ENCODE measurements at places on chromosomes 1 and 21.
A peak's percentile ranks its signal among the peaks of the same experiment; 100 is the strongest.

- DNase-seq = no peak
These were observed 1232.0 kb downstream of the KCNT2 start for GRCh38 chr1:195376190-195376589.

DNA sequence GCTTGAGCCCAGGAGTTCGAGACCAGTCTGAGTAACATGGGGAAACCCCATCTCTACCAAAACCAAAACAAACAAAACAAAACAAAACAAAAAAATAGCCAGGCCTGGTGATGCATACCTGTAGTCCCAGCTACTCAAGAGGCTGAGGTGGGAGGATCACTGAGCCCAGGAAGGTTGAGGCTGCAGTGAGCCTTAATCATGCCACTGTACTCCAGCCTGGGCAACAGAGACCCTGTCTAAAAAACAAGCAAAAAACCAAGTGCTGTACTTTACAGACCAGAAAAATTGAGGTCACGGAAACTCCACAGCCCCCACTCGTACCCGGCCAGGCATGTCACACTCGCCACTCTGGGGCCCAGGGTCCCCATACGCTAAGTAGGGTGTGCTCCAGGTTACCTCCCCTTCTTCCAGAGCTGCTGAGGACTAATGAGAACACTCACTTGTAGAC, 22.9 kb downstream of the ATP2B4 start:
- DNase-seq = peak; percentile 44

DNA sequence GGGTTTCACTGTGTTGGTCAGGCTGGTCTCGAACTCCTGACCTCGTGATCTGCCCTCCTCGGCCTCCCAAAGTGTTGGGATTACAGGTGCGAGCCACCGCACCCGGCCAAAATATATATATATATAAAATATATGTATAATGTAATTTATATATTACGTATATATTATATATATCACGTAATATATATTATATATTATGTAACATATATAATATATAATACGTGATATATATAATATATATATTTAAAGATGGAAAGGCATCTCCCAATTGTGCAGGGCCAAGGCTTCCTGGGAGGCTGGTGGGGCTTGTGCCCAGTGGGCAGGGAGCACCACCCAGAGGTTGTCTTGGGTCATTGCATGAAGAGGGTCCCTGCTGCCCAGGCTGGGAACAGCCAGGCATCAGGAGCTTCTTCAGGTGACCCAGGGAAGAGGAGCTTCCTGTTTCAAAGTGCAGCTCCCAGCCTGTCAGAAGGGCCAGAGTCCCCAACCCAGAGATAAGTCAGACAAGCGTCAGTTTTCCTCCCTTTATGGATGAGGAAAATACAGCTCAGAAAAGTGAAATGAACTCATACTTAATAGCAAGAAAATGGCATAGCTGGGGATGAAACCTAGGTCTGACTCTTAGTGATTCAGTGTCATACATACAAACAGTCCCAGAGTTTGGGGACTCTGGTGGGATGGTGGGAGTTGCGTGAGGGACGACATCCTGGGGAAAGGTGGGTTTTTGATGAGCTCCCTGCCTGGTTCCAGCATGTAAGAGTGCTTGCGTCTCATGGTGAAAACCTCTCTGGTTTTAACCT, 12.0 kb downstream of the UBE2Q1 start:
- DNase-seq = peak; percentile 67

GRCh38 chr1:113401067-113401466, 10.8 kb downstream of the MAGI3 start:
- DNase-seq = no peak

DNA sequence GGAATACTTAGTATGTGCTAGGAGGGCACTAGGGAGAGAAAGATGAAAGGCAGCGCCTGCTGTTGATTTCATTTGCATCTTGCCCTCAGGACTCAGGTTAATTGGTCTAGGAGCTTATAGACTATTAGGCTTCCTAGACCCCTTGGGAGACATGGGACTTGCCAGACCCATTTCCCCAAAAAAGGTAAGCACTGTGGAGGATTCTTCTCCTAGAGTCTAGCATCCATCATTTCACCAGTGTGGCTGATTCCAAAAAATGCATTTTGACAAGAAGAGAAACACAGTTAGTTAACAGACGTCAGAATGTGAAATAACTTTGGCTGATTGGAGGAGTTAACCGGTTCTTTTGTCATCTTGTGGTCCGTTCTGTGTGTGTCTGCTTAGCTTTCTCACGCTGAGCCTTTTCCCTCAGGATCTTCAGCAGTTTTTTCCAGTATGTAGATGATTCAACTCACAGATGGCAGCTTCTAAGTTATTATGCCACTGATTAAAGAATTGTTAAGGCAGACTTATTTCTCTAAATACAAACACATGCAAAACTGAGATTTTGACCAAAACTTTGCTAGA, 108.8 kb downstream of the KIF26B start:
- DNase-seq = no peak

Data from stimulated activated CD4-positive, alpha-beta T cell treated with anti-CD3 and anti-CD28 coated beads, Interleukin-2, amount 100 ng/mL, for 24 hours (primary cell).